SK-N-SH treated with all-trans-retinoic acid at 6 μM for 48 hours (cell line): ENCODE measurements at places on chromosomes 11 and 22.
A peak's percentile ranks its signal among the peaks of the same experiment; 100 is the strongest.

DNA sequence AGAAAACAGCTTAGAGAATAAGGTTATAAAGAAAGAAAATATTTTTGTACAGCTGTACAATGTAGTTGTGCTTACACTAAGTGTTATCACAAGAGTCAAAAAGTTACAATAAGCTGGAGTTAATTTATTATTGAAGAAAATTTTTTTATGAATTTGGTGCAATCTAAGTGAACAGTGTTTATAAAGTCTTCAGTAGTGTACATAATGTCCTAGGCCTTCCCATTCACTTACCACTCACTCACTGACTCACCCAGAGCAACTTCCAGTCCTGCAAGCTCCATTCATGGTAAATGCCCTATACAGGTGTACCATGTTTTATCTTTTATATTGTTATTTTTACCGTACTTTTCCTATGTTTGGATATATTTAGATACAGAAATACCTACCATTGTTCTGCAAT, 34.7 kb downstream of the GDPD4 start:
- ATAC-seq: no peak

GRCh38 chr11:36463781-36464180, 46.3 kb downstream of the TRAF6 start:
- no peak; the same call in 2 of the 3 replicates for ATAC-seq

DNA sequence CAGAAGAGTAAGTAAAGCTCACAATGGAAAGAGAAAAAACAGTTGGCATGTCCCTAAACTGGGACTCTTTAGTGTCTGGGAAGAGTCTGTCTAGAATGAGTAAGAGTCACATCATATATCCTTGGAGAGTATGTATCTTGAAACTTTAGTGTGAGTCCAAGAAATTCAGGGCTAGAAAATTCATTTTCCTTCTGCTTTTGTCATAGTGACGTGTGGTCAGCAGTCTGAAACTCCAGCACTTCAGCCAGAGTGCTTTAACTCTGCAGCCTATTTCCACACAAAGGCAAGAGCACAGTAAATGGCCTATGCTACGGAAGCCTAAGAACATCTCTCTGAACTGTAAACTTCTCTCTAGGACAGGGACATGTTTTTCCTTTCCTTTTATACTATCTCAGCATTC, 174.1 kb downstream of the FAM181B start:
- ATAC-seq: no peak

GRCh38 chr11:129493746-129494145, 118.1 kb downstream of the BARX2 start:
- no peak for ATAC-seq

- ATAC-seq: peak; percentile 84
Observed at GRCh38 chr11:26947379-26947844, 46.5 kb upstream of the FIBIN start.

DNA sequence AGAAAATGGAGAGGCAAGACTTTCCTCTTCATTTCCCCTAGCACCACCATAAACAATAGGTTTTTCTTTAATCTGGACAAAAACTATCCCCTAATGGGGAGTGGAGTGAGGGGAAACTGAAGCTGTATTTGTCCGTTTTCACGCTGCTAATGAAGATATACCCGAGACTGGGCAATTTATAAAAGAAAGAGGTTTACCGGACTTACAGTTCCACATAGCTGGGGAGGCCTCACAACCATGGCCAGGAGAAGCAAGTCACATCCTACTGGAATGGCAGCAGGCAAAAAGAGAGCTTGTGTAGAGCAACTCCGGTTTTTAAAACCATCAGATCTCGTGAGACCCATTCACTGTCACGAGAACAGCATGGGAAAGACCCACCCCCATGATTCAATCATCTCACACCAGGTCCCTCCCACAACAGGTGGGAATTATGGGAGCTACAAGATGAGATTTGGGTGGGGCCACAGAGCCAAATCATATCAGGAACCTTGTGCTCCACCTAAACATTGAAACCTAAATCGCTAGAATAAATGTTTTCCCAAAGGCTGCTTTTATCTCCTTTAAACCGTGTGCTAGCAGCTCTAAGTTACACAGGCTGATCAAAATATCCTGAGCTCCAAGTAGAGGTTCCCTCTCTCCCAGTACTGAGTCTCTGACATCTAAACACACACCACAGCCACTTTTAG, 4.3 kb downstream of the UBQLN3 start:
- ATAC-seq: no peak

DNA sequence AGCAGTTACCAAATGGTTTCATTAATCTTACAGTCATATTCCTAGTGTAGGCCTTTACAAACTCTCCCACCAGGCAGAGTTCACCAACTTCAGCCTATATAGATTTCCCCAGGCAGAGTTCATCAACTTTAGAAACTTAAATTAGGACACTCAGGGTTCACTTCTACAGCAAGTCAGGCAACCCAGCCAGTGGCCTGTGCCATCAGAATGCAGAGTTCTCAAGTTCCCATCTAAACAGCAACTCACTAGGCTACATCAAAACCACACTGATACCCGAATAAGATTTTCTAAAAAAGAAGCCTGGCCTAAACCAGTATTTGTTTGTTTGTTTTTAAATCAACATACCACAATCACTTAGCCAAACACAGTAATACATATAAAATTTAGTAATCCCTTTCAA, 33.7 kb downstream of the PICALM start:
- no peak; the same call in 2 of the 3 replicates for ATAC-seq

- ATAC-seq: peak; percentile 46
Observed at GRCh38 chr11:69000391-69000790, 12.7 kb downstream of the MRGPRF start.

GRCh38 chr11:83166193-83166866, 9.4 kb downstream of the PCF11 start:
- ATAC-seq: no peak

GRCh38 chr11:11608783-11609232, 13.0 kb downstream of the GALNT18 start:
- no peak for ATAC-seq

DNA sequence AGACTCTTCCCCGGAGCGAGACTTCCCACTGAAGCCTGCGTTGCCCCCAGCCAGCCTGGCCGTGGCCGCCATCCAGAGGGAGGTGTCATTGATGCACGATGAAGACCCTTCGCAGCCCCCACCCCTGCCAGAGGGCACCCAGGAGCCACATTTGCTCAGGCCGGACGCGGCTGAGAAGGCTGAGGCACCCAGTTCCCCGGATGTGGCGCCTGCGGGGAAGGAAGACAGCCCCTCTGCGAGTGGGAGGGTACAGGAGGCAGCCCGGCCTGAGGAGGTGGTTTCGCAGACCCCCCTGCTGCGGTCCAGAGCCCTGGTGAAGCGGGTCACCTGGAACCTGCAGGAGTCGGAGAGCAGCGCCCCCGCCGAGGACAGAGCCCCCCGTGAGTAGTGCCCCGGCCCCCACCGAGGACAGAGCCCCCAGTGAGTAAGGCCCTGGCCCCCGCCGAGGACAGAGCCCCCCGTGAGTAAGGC, 6.4 kb downstream of the IRF7 start:
- no peak for ATAC-seq

DNA sequence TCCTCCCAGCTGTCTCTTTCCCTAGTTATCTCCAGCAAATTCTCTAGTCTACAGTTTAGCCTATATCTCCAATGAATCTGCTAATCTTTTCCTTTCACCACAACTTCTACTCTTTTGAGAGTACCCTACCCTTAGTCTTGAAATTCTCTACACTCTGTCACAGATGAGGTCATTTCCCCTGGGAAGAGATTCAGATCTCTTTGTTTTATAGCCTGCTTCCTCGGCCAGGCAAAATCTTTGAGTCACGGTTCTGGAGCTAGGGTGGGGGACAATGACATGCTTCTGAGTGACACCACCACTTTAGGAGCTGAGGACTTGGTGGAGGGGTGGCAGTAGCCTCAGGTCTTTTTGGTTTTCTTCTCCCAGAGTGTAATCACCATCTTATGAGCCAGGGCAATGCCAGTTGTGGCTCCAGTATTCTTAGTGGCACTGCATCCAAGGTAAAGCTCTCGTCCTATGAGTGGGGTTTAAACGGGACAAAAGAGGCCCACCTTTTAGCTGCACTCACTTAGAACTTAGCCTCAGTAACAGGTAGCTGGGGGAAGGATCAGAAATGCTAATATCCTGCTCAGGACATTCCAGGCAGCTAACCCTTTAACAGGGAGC, 98.5 kb upstream of the RRM1 start:
- ATAC-seq: peak; percentile 19; the same call in 2 of the 3 replicates

DNA sequence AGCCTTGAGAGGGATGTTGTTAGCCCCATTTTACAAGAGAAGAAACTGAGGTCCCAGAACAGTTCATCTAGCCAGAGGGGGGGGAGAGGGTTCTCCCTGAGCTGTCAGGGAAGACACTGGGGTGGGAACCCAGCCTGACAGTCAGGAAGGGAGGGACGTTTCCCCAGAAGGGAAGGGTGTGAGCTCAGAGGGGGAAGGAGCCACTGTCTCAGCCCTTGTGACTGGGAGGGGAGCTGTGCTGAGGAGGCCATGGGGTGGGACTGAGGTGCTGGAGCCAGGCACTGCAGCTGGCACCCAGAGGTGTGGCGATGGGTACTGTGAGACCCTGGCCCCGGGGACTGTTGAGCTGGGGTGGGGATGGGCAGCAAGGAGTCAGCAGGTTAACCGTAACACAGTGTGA, 35.7 kb downstream of the DAGLA start:
- no peak for ATAC-seq

DNA sequence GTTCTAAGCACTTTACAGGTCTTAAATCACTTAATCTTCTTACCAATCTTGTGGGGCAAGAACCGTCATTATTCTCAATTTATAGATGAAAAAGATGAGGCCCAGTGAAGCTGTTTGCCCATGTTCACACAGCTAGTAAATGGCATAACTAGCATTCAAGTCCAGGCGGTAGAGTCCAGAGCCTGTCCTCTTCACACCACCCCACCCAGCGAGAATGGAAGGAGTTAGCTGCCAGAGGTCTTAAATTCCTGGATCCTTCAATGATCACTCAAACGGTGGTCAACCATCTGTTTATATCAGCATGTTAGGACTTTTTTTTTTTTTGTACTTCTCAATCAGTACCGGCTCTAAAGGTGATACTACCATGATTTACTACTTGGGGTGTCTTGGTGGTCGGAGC, 43.3 kb downstream of the PARVA start:
- ATAC-seq: no peak

DNA sequence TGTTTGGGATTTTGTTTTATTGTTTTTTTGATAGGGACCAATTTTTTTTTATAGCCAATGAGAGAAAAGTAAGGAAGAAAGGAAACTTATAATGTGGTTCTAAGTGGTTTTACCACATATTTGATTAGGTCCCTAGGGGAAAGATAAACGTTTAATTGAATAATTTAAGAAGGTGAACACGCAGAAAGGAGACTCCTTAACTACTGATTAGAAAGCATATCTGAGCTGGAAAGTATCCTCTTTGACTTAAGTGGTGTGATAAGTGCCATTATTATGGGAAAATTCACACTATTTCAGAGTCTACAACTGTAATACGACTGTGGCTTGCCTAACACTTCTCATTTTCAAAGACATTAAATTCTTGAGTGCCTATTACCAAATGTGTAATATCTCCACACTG, 106.5 kb upstream of the GRAMD1B start:
- ATAC-seq: no peak

DNA sequence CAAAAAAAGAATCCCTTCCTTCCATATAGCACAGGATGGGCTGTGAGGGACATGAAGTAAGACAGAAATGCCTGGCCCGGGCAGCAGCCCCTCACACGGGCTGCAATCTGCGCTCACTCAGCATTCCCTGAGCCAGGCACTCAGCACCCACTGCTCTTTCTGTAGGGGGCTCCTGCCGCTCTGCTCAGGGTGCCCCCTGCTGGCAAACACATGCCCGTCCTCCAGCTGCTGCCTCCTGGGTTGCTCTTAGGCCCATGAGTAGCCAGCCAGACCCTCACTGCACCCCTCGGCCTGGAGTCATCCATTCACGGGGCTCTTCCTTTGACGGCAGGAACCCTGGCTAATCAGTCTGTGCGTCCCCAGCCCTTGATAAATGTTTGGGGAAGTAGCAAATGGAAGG, 6.9 kb downstream of the MCAT start:
- ATAC-seq: peak; percentile 77

GRCh38 chr11:45147891-45148675, 1.6 kb downstream of the PRDM11 start:
- no peak for ATAC-seq

DNA sequence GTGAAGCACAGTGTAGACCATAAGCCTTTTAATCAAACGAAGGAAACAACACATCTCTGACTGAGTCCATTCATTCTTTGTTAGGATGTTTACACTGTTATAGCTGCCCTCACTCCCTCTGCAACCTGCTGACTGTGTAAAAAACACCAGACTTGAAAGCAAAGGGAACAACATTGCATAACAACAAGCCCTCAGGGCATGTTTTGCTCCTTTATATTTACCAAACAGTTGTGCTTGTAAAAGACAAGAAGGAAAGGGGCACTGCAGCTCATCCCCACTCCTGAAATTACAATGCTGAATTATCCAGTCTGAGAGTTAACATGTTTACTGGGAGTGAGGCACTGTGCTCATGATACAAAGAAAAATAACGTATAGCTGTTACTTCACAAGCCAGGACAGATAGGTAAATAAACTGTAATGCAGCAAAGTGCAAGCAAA, 46.4 kb downstream of the RAB30 start:
- ATAC-seq: no peak

GRCh38 chr11:22787551-22788162, 41.9 kb downstream of the SVIP start:
- peak; percentile 85 for ATAC-seq

GRCh38 chr22:38927033-38927781, 30.2 kb upstream of the APOBEC3A start:
- peak; percentile 84 for ATAC-seq

GRCh38 chr11:66728038-66728692, 851 bp downstream of the SPTBN2 start:
- ATAC-seq: peak; percentile 14; the same call in 2 of the 3 replicates

- ATAC-seq: no peak
Observed at GRCh38 chr11:71931245-71931602, 2.4 kb downstream of the RNF121 start.

DNA sequence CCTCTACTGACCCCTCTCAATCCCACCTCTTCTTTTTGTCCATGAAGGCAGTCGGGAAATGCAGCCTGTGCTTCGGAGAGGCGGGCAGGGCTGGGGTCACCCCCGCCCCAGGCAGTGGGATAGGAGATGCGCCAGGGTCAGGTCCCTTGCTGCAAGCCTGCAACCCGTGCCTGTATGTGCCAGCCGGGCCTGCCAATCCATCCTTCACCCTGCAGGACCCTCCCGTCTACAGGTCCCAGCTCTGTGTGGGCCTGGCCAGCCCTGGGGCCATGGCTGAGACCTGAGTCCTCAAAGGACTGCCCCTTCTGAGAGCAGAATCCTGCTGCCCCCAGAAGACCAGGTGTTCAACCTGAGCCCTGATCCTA, 10.9 kb downstream of the ASCL2 start:
- no peak for ATAC-seq

GRCh38 chr11:8263769-8264410, at the start of gene LMO1:
LMO1 (minus strand) TSS chr11:8263878; CDS start chr11:8263362, 516 bp downstream.
- ATAC-seq: peak; percentile 82

GRCh38 chr11:115506954-115507675, 2.9 kb upstream of the CADM1 start:
- ATAC-seq: no peak

- ATAC-seq: no peak
Observed at GRCh38 chr22:49760280-49760629, 67.4 kb downstream of the BRD1 start.

- ATAC-seq: no peak
Observed at GRCh38 chr11:45267052-45267451, 19.1 kb downstream of the SYT13 start.

- no peak for ATAC-seq
Observed at GRCh38 chr11:45661439-45662055, 3.9 kb downstream of the CHST1 start.
